ENCODE measurements at places on chromosomes 2 and 18.

- DNase-seq, result no peak
These were observed 135.9 kb upstream of the ARL4C start for GRCh38 chr2:234632527-234633391.

DNA sequence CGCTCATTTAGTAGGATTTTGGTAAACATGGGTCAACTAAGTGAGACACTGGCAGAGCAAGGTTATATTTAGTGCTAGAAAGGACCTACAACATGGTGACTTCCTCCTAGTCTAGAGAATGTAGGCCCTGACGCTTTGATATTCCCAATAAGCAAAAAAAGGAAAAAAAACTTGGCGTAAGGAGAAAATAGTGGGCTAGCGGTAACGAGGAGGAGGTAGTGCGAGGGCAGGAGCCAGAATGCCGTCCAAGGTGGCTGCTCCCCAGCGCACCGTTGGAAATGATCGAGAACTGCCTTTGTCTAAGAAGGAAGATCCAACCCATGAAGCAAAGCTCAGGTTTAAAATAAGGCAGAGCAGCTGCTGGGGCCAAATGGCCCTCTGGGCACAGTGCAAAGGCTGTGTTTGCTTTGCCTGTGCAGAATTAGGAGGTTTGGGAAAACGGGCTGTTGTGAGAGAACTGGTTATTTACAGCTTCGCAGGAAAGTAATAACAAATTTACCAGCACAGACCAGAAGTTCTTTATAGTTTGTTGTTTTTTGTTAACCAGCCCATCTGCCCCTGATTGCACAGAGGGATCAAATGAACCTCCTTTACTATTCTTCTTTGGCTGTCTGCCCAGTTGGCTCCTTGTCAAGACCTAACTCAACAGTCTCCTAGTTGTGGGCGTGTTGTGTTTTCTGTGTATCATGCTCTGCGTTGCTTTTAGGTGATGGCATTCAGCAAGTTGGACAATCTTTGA, 86.6 kb downstream of the ITGB1BP1 start:
- DNase-seq, result peak; percentile 24

DNA sequence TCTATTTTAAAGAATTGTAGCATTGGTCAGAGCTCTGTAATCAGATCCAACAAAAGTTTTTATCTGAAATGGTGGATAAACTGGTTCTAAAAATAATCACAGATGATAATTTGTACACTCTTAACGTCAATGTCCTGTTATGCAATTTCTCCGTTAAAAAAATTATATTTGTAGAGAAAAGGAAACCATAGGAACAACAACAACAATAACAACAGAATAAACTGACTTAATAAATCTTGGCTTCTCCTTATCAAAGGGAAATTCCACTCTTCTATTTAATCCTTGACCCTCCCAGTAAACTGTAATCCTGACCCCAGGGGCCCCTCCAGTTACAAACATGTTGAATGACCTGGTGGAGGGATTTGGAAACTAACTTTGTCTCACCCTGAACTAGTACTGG, 78.6 kb upstream of the ZFP36L2 start:
- no peak for DNase-seq

DNA sequence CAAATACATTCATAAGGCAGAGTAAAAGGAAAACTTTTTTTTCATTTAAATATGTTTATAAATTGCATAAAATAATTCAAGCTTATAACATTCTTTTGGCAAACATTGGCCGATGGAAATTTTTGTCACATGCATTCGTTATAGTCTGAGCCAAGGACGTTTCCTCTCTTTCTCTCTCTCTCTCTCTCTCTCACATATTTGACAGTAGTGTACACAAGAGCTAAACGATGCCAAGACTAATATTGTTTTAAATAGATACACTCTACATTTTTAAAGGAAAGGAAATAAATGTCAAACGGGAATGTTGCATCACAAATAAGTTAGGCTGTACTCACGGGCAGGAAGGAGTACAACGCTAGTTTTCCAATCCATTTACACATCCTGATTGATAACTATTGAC, 251.1 kb upstream of the SMIM21 start:
- DNase-seq, result no peak

DNA sequence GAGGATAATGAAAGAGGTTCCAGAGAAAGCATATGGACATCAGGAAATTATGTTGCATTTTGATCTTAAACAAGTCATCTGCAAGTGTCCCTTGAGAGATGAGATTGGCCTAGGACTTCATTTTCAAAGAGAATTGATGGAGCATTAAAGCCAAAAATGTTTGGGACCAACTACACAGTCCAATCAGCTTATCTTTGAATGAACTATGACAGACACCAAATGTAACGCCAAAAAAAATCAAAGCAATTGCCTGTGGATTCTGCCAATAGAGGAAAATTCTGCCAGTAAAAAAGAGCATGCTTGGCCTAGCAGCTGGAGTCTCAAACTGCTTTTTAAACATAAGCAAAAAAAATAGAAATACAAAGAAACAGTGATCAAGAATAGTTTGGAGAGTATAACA, 594.5 kb upstream of the CHAC2 start:
- DNase-seq, result no peak

DNA sequence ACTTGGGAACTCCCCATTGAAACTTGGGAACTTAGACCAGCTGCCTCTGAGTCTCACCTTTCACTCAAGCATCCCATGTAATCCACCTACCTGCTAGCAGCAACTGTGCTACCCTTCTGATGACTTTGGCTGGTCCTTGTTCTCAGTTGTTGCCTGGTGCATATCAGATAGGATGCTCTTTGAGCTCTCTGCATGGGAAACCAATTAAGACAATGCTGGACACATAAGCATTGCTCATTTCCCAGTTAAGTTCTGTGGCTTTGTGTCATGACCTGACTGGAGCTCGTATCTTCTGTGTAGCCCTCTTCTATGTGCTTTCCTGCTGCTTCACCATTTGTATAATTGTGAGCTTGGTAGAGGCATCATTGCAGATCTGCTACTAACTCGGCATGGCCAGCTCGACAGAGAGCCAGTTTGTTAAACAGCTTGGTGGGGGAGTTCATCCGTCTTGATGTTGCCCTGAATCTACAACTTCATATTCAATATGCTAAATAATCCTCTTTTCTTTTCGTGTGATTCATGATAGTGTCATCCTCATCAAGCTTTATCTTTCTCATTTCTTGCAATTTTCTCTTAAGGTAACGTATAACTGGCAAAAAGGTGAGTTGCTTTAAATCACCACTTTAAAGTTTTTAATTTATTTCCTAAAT, 447.5 kb upstream of the SLC14A2 start:
- DNase-seq, result no peak

DNA sequence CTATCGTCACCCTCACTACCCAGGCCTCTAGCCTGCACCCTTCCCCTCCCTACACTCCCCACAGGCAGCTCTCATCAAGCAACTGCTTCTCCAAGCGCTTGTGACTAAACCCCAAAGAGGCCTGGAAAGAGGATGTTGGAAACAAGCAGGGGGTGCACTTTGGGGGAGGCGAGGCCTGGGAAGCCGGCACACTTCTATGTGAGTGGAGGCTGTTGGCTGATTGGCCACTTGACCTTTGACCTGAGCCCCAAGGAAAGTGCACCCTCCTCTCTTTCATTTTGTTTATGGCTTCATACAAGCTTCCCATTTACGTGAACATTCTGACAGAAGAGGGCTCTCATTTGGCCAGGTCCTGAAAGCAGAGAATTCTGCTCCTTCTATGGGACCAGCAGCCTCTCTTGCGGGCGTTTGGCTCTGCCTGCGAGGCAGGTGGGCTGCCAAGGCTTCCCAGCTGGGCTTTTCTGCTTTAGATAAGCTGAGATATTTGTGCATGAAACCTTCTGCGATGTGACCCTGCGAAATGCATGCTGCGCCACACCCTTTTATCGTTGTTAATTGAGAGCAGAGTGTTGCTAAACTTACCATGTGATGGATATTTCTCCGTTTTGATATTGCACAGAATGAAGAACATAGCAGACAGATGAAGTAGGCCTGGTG, 134.8 kb upstream of the NCK2 start:
- no peak for DNase-seq

- DNase-seq, result no peak
These were observed 230.8 kb upstream of the LINC00305 start for GRCh38 chr18:64379662-64380061.

DNA sequence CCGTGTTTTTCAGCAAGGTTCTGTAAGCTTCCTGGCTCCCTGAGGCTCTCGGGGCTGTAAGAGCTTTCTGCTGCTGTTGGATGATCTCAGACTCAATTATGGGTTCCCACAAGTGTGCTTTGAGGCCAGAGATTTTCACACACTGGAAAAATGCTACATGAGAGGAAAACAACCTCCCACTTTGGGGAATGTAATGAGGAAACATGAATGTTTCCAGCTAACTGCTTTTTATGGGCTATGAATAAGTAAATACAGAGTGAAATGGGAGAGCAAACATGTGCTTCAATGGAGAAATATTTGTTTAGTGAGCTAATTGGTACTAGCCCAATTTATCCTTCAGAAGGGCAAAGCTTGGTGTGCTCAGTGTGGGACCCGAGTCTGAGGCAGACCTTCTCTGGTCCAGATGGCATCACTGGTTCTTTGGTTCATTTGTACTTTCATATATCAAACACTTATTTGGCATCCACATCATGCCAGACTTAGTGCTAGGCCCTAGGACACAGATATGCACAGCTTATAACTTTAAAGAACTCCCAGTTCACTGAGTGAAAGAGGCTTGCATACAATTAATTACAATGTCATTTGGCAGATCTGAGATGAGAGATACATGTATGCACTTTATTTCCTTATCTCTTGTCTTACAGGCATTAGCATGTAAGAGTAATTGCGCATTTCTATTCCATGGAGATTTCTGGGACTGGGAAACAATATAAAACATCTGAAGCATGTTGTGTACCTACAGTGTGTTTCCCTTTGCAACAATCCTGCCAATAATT, 248.8 kb downstream of the RDH14 start:
- DNase-seq, result no peak

GRCh38 chr2:2191110-2191707, 139.9 kb downstream of the MYT1L start:
- DNase-seq, result no peak

GRCh38 chr18:73824671-73825070, 323.0 kb downstream of the FBXO15 start:
- DNase-seq, result no peak
